ENCODE measurements at places on chromosomes 7 and 10.
A peak's percentile ranks its signal among the peaks of the same experiment; 100 is the strongest.

- DNase-seq, result peak; percentile 97
These were observed 12.8 kb downstream of the CDHR3 start for GRCh38 chr7:105975770-105976417.

DNA sequence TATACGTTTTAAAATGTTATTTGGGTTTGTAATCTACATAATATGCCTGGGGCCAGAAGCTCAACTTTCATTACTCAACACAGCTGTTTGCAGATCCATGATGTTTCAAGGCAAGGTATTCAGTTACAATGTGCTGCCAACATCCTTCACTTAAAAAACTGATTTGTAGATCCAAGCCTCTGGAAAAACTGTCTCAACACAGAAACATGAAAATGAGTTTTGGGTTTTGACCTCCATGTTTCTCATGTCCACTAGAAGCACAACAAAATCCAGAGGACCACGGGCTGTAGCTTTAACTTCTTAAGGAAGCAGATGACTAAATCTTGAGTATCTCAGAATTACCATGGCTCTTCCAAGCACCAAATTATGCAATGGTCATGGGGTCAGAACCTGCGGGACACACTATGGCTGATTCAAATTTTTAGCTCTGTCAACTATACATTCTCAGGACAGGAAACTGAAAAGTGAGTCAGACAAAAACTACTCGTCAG, 247.1 kb upstream of the GRB10 start:
- DNase-seq, result peak; percentile 92

DNA sequence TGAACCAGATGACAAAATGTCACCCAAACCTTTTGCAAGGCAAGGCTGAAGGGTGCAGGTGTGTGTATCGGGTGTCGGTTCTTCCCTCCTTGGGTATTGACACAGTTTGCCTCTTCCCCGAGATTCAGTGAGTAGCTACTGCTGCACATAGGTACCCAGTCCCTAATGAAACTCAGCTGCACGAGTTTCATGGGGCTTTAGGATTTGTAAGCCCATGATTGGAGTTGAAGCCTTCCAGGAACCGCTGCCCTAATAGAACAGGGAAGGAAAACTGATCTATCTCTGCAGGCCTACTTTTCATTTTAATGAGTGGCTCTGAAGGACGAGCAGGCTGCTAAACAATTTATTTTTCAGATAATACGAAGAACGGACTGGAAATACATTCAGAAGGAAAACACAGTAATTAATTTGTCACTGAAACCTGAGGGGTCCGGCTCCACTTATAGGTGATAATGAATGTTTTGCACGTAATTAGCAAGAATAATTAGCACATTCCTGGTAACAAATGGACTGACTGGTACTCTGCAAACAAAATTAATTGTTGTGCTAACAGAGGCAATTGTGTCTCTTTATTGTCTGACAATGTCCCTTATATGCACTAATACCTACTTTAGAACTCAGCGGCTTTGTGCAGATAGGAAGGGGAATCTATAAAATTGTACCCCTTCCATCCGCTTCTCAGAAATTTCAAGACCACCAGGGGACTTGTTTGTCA, 49.6 kb upstream of the FZD8 start:
- no peak for DNase-seq

GRCh38 chr7:143299840-143300239, 11.7 kb downstream of the CASP2 start:
- DNase-seq, result peak; percentile 69

DNA sequence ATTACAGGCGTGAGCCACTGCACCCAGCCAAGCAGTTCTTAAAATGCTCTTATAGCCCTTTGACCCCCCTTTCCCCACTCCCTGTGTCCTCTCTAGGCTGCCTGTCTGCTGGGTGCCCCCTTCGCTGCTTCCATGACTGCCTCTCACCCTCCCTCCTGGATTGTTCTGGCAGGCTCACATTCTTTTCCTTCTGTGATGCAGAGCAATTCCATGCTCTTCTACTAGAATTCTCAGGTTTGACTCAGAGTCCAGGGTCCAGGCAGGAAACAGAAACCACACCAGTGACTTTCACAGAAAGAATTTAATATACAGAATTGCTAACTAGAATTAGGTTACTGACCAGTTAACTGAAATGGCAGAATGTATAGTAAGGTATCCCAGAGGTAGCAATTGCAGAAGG, 244.8 kb downstream of the BAMBI start:
- no peak for DNase-seq

GRCh38 chr10:108787932-108788331, 1135.4 kb downstream of the XPNPEP1 start:
- no peak for DNase-seq

GRCh38 chr7:26193432-26194207, 6.9 kb downstream of the HNRNPA2B1 start:
- peak; percentile 21 for DNase-seq

All from trophoblast cell (in vitro differentiated cells and primary cell).